ENCODE measurements at places on chromosomes 7 and 10.
A peak's percentile ranks its signal among the peaks of the same experiment; 100 is the strongest.

DNA sequence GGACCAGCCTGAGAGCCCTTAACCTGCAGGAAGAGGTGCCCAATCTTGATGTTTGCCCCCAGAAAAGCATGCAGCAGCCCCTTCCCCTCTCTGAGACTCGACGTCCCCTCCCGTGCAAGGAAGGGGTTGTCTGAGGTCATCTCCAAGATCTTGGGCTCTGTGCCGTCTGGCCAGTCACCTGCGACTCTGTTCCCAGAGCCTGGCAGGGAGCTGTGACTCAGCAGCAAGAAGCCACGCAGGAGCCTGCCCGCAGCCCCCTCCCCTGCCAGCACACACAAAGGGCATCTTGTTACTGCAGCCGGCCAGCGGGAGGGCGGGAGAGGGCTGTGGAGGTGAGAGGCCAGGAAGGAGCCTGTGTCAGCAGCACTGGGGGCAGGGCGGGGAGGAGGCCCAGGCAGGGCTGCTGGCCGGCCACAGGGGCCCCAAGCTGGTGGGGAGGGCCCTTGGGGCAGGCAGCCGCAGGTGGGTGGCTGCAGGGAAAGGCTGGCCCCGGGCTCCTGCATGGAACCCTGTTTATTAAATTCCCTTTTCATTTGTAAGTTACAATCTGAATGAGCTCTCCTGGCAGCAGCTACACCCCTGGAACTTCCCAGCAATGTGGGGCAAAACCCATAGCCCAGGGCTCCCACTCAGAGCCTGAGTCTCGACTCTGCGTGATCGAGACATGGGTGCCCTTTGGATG, 103.7 kb upstream of the ZMIZ1 start:
- no peak for DNase-seq

GRCh38 chr7:105389088-105389650, 448 bp upstream of the SRPK2 start:
- peak; percentile 30 for DNase-seq

GRCh38 chr10:44703241-44704155, 207.6 kb upstream of the TMEM72 start:
- DNase-seq, result no peak

GRCh38 chr7:37771801-37772200, 76.6 kb upstream of the NME8 start:
- no peak for DNase-seq

DNA sequence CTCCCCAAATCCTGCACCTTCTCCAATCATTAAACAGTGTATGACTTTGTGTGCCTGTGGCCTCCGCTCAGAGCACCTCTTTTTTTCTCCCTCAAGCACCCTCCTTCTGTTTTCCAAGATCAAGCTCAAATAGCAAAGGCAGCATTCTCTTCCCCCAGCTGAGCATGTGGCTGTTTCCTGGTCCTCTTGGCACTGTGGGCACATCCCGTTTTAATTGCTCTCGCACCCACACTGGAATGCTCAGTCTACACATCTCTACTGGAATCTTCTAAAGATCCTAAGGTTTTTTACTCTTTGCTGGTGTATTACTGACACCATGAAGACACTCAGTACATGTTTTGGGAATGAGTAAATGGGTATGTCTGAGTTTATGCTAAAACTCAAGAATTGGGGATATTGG, 107.4 kb downstream of the WDFY4 start:
- no peak for DNase-seq

DNA sequence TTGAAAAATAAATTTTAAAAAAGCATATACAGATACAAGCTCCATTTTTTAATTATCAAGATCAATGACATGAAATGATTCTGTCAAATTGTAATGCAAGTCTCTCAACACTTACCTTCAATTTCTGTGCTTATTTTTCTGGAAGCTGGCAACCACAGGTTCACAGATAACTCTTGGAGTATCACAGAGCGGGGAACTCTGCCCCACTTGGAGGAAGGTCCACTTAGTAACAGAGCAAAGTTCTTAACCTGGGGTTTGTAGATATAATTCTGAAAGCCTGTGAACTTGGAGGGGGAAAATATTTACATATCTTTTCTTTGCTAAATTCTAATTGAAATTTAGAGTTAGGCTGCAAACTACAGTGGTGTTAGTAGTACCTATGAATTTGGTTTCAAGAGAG, 2.3 kb upstream of the MGAM start:
- no peak for DNase-seq

Data from stimulated activated CD4-positive, alpha-beta T cell treated with anti-CD3 and anti-CD28 coated beads, Interleukin-1b, Interleukin-23, amount 100 ng/mL, for 48 hours (primary cell).